Stimulated activated CD8-positive, alpha-beta memory T cell treated with anti-CD3 and anti-CD28 coated beads, Interleukin-7, amount 100 ng/mL, for 24 hours (primary cell): ENCODE measurements at places on chromosomes 2 and 18.
A peak's percentile ranks its signal among the peaks of the same experiment; 100 is the strongest.

GRCh38 chr18:11849841-11850634, 1.2 kb upstream of the CHMP1B start:
- DNase-seq: peak; percentile 33

- no peak for DNase-seq
Observed at GRCh38 chr2:20213651-20214565, 11.0 kb downstream of the SDC1 start.

- DNase-seq: no peak
Observed at GRCh38 chr2:175080479-175080878, 75.3 kb upstream of the CHN1 start.

- DNase-seq: no peak
Observed at GRCh38 chr2:215839309-215839708, 174.0 kb downstream of the MREG start.

- no peak for DNase-seq
Observed at GRCh38 chr2:240189686-240190085, 49.2 kb upstream of the OTOS start.

DNA sequence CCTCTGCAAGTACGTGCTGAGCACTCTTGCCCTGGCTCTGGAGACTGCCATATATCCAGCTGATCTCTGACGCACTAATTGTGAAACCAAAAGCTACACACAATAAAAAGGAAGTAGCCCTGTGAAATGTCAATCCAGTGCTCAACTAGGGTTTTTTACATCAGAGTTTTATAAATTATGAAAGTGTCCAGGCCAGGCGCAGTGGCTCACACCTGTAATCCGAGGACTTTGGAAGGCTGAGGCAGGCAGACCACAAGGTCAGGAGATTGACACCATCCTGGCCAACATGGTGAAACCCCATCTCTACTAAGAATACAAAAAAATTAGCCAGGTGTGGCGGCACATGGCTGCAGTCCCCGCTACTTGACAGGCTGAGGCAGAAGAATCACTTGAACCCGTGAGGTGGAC, 24.5 kb upstream of the PEX13 start:
- DNase-seq: no peak

DNA sequence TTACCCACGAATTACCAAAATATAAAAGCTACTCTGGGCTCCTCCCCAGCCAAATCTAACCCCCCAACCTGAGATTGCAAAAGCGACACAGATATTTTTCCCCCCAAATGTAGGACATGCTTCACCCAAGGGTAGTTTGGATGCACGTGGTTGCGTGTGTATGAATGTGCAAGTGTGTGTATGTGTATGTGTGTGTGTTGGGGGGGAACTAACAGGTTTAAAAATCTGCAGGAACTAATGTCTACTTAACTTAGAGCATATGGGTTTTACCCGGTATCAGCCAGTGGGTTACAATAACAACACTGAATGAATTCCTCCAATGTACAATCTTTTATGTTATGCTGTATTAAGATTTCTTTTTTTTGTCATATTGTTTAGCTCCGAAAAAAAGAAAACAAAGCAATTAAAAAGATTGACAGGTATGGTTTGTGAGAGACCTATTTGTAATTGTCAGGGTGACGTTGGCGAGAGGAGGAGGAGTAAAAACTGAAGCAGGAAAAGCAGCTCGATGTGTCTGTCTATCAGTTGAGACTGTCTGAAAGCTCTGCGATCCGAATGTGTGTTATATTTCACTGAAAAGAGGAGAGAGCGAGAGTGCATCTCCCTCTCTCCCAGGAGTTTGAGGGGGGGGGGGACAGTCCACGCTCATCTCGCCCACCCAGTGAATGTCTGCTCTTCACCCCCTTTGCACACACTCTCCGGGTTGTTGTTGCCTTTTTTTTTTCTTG, at the start of gene TSHZ1:
TSHZ1 (plus strand) TSS at position 524 of the 728 bp plus-strand sequence. CDS start 1,080 bp downstream, outside the sequence.
- no peak for DNase-seq

DNA sequence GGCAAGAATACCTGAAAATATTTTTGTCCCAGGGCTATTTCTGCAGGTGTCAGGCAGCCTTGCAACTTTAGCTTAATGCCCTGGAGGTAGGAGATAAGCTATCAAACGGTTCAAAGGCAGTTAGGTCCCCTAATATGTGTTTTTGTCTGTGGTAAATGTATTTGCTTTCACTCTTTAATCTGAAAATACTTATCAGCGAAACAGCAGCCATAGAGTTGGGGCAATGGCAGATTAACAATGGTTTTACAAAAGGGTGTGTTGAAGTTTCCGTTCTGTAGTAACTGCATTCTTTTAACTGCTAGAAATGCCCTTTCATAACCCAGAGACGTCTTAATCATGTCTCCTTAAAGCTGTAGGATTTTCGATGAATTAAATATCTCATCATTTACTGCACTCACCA, 265.0 kb upstream of the TRIB2 start:
- DNase-seq: no peak

DNA sequence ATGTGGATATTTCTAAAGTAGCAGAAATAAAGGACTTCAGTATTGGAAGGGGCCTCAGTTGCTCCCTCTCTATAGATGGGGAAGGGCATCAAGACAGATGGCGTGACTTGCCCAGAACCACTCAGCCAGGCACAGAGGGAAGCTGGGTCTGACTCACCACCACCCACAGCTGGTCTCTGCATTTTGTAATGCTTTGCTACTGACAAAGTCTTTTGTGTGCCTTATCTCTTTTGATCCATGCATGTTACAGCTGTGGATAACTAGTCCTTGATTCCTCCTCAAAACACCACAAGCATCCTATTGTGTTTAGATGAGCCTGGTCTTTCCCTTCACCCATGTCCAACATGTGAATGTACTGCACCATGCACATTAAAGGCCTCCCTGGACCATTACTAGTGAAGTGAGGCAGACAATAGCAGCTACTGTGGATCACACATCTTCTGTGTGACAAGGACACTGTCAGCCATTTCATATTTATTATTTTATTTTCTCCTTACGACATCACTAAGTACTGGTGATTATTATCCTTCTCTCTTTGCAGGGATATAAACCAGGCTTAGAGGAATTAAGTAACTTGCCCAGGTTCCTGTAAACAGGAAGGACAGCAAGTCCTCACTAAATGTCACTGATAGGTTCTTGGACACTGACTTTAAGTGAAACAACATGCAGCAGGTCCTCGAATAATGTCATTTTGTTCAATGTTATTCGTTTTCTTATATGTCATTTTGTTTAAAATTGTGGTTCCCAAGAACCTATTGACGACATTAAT, 29.6 kb upstream of the IL37 start:
- DNase-seq: no peak

- no peak for DNase-seq
Observed at GRCh38 chr2:219285894-219286425, 6.8 kb downstream of the DNAJB2 start.

DNA sequence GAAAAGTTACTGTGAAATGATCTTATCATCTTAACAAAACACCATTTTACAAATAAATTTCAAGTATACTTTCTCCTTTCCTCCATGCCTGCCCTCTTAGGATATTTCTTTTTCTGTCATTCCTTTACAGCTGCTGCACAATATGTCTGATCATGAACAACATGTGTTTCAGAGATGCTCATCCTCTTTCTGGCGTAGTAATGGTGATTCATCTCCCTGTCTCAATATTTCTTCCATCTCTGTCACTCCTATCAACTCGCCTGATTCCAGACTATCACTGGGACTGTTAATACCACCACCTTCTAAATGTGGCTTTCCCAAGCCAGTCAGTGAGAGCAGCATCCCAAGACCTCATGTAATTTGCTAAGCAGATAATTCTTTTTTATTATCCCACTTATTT, 290.5 kb downstream of the GULP1 start:
- DNase-seq: no peak

GRCh38 chr2:161625314-161625919, 1.2 kb downstream of the SLC4A10 start:
- DNase-seq: no peak

GRCh38 chr2:99852376-99852934, 289.9 kb downstream of the AFF3 start:
- DNase-seq: no peak

- DNase-seq: no peak
Observed at GRCh38 chr2:143779021-143779420, 649.8 kb downstream of the ARHGAP15 start.

- DNase-seq: no peak
Observed at GRCh38 chr2:238861013-238861730, 13.3 kb downstream of the TWIST2 start.

- DNase-seq: no peak
Observed at GRCh38 chr2:181586569-181587081, 70.3 kb downstream of the CERKL start.

DNA sequence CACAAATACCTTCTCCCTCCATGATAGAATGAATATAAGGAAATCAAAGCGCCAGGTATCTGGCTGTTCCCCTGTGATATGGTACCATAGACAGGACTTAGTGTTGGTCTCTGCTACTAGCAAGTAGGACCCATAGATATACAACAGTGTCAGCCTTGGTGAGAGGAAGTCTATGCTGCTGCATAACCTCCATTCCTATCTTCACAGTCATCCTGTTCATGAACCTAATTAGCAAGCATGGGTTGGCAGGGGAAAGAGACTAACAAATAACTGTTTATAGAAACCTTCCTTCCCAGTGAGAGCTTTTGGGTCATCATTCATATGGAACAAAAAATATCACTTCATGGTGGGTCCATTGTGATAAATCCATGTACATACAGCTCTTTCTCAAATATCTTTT, 188.9 kb upstream of the FAM98A start:
- DNase-seq: no peak

GRCh38 chr2:23548143-23548769, 163.3 kb downstream of the KLHL29 start:
- DNase-seq: no peak

- DNase-seq: no peak
Observed at GRCh38 chr2:61898810-61899209, 6.7 kb upstream of the COMMD1 start.

GRCh38 chr2:32011485-32011960, 715 bp upstream of the MEMO1 start:
- no peak for DNase-seq
